HuH-7 (cell line): ENCODE measurements at places on chromosomes 7 and 10.
A peak's percentile ranks its signal among the peaks of the same experiment; 100 is the strongest.

DNA sequence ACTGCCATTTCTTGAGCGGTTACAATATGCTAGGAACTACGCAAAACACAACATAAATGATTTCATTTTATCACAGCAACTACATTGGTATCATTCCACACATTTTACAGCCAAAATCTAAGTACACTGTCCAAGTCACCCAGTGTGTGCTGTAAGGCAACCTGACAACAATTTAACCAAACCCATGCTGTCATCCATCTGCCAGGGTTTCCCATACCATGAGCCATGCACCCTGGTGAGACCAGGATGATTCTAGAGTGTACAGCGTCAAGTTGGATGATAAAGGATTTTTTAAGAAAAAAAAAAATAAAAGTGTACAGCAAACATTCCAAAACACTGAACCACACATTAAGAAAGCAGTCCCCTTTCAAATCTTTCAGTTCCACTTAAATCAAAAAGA lies 52.9 kb downstream of the PIK3AP1 start:
- DNase-seq, result no peak

GRCh38 chr7:92945840-92946239 lies 109.5 kb upstream of the CDK6 start:
- DNase-seq, result no peak

DNA sequence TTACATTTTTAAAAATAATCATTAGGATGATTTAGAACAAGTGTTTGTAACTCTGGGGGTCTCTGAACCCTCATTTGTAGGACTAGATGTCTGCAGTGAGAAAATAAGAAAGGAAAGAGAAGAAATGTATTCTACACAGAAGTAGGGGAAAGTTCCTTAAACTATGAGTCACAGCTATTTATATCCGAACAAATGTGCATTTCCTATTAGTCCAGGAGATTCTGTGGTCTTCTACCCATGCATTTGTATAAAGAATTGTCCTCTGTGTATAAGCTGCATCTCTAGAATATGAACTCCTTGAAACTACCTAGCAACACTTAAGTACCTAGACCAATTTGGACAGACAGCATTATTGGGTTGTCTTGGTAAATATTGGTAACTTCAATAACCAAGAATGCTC lies 15.9 kb upstream of the CD36 start:
- DNase-seq, result no peak

GRCh38 chr7:157432957-157433576 lies 96.3 kb downstream of the DNAJB6 start:
- peak; percentile 71 for DNase-seq

DNA sequence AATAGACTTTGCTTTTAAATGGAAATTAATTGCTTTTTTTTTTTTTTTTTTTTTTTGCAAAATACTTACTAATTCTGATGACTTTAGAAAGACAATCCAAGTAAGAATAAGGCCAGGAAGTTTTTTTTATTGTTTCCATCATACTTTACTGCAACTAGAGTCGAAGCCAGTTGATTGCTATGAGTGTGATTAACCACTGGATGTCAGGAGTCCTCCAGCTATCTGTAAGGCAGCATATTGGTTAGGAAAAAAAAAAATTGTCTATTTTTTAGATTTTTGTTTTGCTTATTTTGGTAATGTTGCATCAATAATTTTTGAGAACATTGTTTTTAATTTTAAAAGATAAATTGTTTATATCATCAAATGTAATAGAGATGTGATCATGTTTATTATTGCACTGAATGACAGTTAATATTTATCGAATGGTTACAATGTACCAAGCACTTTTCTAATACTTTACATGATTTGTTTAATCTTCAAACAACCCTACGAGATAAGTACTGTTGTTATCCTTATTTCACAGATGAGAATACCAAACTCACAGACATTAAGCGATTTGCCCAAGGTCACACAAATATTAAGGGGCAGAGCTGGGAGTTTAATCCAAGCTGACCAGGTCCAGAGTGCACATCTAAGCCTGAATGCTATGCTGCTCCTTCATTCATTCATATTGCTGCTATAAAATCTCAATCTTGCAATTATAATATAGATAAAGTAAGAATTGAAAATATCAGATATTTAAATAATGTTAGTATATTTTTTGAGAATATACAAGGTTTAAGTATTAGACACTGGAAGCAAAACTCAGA lies 19.9 kb upstream of the LMOD2 start:
- peak; percentile 26 for DNase-seq
